H4 (cell line): ENCODE measurements at places on chromosomes 11 and 22. TPM values are rescaled to one million over a fixed set of nuclear protein-coding genes. Genes with fewer than 3 reads are reported as not detected.

Gene ARL14EP
- total RNA-seq, result 23.2 and 27.4 TPM in 2 replicates

- DNase-seq, result no peak
These were observed 21.0 kb upstream of the GDPD4 start for GRCh38 chr11:77322506-77322905.

GRCh38 chr11:66361502-66361941, 10.0 kb downstream of the SLC29A2 start:
- no peak for DNase-seq

DNA sequence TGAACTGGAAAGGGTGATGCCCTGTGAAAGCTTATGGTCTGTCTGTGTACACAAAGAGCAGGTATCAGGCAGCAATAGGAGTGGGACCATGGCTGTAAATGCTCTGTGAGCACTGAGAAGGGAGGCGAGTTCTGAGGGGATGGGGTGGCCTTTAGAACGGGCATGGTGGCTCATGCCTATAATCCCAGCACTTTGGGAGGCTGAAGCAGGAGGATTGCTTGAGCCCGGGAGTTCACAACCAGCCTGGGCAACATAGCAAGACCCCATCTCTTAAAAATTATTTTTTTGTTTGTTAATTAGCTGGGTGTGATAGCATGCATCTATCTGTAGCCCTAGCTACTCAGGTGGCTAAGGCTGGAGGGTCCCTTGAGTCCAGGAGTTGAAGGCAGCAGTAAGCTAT, 3.5 kb downstream of the SPINDOC start:
- DNase-seq, result no peak

- DNase-seq, result no peak
These were observed 71.7 kb upstream of the EIF3M start for GRCh38 chr11:32511926-32512325.

- DNase-seq, result peak; percentile 13
These were observed 2.7 kb upstream of the NXPE1 start for GRCh38 chr11:114562166-114562916.

DNA sequence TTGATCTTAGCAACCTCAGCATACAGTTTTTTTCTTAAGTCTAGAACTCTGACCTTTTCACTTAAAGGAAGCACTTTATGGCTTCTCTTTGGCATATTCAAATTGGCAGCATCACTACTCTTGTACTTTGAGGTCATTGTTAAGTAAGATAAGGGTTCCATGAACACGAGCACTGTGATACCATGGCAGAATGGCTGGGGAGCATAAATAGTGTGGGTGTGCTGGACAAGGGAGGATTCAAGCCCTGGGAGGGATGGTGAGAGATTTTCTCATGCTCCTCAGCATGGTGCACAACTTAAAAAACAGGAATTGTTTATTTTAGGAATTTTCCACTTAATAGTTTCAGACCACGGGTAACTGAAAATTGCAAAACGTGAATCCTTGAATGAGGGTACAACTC, 111.4 kb downstream of the ATXN10 start:
- DNase-seq, result no peak

DNA sequence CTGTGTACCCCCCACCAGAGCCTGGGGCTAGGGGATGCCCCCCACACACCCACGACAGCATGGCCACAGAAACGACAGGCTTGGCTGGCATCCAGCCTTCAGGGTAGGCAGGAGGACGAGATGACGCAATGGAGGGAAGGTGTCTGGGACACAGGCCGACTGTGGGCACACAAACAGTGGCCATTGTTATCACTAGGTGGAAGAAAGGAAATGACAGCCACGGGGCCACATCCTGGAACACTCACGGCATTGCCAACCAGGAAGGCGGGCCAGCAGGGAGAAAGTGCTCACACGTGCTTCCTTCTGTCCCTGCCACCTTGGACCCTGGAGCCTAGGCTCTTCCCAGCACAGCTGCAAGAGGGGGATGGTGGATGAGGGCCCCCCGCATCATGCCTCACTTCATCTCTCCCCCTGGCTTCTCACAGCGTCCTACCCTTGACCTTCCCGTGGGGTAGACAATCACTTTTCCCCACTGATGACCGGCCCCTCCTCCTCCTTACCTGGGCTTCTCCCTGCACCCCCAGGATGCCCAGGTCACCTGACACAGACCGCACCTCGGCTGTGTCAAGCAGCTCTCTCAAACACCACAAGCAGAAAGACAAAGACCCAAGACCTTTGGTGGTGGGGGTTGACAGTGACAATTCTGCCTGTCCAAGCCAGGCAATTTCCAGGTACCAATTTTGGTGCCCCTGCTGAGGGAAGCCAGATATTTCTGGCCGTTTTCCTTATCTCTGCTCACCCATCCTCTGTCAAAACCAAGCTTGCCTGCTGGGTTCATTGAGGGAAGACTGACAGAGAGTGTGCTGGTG, 8.6 kb downstream of the PLA2G6 start:
- DNase-seq, result peak; percentile 82
